Prostate gland (tissue), 2 donors: ENCODE measurements at places on chromosomes 7 and 10. TPM values are rescaled to one million over a fixed set of nuclear protein-coding genes. Genes with fewer than 3 reads are reported as not detected.

GRCh38 chr7:143493751-143494150 lies 16.1 kb downstream of the TAS2R41 start:
- no peak overlapping the region for H3K4me3 ChIP-seq
- H3K27me3 ChIP-seq: no peaks in the 10 kb centered on the region
- H3K27ac ChIP-seq: no peak overlapping the region

CPN1 gene
- not detected for total RNA-seq

DNA sequence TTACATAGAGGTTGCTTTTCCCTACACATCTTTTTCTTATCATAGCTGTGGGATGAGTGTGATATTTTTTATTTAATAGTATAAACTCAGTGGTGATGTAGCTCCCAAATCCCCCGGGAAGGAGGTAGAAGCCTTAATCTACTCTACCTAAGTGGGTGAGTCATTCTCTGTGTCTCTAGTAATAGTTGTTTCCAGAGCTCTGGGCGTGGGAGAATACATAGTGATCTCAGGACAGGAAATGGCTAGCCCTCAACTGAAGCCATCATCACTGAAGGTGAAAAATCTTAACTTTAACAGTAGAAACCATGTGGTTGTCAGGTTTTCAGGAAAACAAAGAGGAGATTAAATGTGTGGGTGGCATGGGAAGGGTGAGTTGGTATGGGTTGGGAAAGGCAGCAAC lies 278.4 kb downstream of the ANKRD30A start:
- DNase-seq: no peak
- H3K4me1 ChIP-seq: no peaks in the 10 kb centered on the region
- H3K27ac ChIP-seq: no peak overlapping the region
- no peaks in the 10 kb centered on the region for H3K36me3 ChIP-seq
- H3K27me3 ChIP-seq: no peaks in the 10 kb centered on the region

GRCh38 chr7:37113661-37114355 lies 334.9 kb downstream of the ELMO1 start:
- no peaks in the 10 kb centered on the region for H3K27me3 ChIP-seq
- no peak overlapping the region for H3K4me3 ChIP-seq
- no peaks in the 10 kb centered on the region for H3K4me1 ChIP-seq
- no peak for DNase-seq

GRCh38 chr10:22268503-22268902 lies 47.7 kb upstream of the COMMD3 start:
- no peak overlapping the region for H3K27ac ChIP-seq
- no peak overlapping the region for H3K4me3 ChIP-seq
- no peaks in the 10 kb centered on the region for H3K36me3 ChIP-seq
- no peak for DNase-seq

DNA sequence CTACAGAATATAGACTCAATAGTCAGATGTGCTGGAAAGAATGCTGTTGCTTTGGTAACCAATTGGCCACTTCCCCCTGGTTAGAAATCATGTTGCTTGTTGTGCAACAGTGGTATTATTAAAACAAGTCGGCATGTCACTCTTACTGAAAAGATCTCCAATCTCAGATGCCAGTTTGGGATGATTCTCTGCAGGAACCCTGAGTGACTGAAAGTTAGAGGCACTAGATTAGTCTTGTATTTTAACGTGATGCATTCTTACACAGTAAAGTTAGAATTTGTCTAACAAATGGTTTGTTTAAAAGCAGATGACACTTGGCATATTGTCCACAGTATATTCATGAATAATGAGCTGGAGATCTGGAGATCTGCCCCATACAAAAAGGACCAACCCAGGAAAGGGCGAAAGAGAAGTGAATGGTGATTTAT lies 287.6 kb downstream of the TWIST1 start:
- H3K36me3 ChIP-seq: no peaks in the 10 kb centered on the region
- no peak overlapping the region for H3K27ac ChIP-seq

GRCh38 chr10:113390896-113391295 lies 162.0 kb upstream of the HABP2 start:
- H3K27me3 ChIP-seq: no peaks in the 10 kb centered on the region
- no peaks in the 10 kb centered on the region for H3K36me3 ChIP-seq
- H3K27ac ChIP-seq: no peak overlapping the region
- no peaks in the 10 kb centered on the region for H3K4me1 ChIP-seq
